ENCODE measurements at places on chromosomes 12 and 14.

GRCh38 chr14:74134484-74134883, 49.7 kb downstream of the LIN52 start:
- DNase-seq, result no peak

DNA sequence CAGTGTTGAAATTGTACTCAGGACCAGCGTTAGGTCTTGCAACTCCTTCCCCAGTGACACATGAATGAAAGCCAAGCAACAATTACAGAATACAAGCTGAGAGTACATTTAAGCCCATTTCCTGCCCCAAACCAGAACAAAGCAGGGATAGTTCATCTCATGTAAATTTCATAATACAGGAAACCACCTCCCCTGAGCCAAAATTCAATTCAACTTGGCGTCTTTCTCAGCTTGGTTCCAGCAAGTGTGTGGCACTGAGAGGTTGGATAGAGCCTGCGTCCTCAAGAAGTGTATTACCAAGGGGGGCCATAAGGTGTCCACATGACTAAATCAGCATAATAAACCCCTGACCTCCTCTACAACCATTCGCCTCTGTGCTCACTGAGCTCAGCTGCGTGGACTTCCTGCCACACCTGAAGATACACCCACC, 278.9 kb upstream of the CRY1 start:
- peak; percentile 21 for DNase-seq

DNA sequence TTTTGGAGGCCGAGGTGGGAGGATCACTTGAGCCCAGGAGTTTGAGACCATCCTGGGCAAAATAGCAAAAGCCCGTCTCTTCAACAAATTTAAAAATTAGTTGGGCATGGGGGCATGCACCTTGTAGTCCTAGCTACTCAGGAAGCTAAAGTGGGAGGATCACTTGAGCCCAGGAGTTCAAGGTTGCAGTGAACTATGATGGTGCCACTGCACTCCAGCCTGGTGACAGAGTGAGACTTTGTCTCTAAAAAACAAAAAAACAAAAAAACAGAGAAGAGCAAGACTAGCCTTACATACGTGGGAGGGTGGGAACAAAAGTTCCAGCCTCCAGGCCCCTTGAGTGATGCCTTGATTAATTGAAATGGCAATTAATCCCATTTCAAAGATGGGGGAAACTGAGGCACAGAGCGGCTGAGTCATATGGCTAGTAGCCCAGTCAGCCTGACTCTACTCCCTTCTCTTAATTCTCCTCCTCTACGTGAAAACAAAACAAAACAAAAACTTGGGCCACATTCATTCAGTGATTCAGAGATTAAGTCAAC, 3.3 kb upstream of the FAM222A start:
- DNase-seq, result no peak

- peak; percentile 60 for DNase-seq
Observed at GRCh38 chr12:95949477-95950206, 6.5 kb downstream of the AMDHD1 start.

- DNase-seq, result no peak
Observed at GRCh38 chr14:38080696-38081095, 127.0 kb upstream of the SSTR1 start.

DNA sequence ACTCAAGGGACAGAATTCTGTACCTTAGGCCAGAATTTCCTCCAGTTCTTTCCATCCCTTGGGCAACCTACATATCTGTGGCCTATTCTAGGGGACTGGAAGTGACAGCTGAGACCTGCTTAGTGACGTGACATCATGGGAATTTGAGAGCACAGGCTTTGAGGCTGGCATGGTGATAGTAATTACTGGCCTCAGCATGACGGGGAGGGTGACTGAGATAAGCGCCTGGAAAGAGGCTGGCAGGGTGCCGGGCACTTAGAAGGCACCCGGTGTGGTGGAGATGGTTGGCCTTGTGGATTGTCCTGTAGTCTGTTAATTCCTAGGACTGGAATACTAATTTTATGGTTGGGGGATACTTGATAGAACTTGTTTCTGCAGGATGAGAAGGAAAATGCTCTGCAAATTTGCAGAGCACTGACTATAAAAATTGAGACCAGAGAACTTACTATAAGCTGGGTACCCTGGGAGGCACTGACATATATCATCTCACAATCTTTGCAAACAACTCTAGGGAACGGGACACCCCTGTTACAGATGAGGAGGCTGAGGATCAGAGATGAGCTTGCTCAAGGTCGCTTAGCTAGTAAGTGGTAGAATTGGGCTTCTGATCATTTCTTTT, 42.2 kb upstream of the TBX3 start:
- no peak for DNase-seq

DNA sequence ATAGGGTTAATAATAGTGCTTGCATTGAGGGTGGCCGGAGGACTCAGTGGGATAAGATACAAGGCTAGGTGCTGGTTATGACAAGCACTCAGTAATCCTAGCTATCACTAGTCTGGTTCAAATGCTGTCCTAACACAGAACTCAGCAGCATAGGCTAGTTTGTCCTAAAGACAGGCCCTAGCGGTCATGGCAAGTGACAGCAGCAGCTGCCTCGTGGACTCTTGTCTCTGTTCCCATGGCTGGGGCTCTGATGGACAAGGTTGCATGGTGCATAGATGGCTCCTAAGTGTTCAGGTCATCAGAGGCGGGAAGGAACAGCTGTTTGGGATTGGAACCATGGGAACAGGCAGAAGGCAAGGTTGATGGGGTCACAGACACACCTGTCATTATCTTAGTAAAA, 42.4 kb upstream of the IGF1 start:
- DNase-seq, result no peak

GRCh38 chr12:50234347-50234746, 49.0 kb downstream of the LIMA1 start:
- no peak for DNase-seq

GRCh38 chr12:116920939-116921338, 10.2 kb downstream of the FBXW8 start:
- DNase-seq, result no peak

GRCh38 chr12:15497671-15498292, 175.5 kb downstream of the PTPRO start:
- no peak for DNase-seq

DNA sequence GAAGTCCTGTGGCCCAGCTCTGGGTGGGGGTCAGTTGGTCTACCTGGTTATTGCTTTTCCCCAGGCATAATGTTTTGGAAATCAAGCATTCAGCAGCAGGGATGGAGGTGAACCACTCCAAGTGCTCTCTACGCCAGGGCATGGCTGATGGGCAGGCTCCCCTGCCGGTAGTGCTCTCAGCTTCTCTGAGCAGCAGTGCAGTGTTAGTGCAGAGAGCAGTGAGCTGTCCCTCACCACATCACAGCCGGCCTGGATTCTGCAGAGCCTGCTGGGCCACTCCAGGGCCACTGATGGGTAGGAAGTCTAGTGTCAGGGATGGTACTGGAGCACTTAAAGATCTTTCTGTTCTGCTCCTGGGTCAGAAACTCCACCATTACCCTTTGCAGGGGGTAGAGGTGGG, 151.1 kb downstream of the CALM1 start:
- DNase-seq, result no peak

DNA sequence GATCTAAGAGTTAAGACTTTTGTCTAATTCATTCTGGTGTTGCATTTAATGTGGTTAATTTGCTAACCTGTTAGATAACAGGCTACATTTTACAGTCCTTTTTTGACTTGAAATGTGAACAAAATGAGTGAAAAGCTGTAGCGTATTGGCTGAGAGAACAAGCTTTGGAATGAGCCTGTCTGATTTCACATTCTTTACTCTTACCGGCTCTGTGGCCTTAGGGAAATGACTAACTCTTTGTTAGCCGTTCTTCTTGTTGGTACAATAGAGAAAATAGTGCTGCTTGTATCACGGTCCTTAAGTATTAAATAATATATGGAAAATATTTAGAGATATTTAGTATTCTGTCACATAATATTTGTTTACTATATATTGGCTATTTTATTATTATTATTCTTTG, 1.9 kb downstream of the MNAT1 start:
- DNase-seq, result no peak

DNA sequence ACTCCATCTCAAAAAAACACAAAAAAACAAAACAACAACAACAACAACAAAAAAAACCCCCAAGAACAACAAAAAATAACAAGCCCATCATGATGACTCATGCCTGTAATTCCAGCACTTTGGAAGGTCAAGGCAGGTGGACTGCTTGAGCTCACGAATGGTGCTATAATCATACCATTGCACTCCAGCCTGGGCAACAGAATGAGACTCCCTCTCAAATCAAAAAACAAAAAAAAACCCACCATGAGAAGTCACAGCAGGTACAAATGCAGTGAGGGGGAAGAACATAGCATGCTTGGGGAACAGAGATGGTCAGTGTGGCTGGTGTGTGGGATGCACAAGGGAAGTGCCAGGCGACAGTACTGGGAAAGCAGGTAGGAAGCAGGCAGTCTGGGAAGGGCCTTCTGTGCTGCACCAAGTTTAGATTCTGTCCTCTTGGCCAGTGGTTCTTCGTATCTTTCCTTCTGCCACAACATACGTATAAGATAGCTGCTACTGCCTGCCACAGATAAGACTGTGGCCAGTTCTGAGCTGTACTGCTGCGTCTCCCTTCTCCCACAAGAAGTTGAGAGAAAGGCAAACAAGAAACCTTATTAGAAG, 28.0 kb downstream of the ATG14 start:
- DNase-seq, result no peak

- no peak for DNase-seq
Observed at GRCh38 chr12:65308006-65308405, 29.5 kb downstream of the MSRB3 start.

- DNase-seq, result no peak
Observed at GRCh38 chr14:29757711-29758233, 169.9 kb downstream of the PRKD1 start.

- no peak for DNase-seq
Observed at GRCh38 chr14:36438883-36439282, 81.1 kb downstream of the NKX2-1 start.

DNA sequence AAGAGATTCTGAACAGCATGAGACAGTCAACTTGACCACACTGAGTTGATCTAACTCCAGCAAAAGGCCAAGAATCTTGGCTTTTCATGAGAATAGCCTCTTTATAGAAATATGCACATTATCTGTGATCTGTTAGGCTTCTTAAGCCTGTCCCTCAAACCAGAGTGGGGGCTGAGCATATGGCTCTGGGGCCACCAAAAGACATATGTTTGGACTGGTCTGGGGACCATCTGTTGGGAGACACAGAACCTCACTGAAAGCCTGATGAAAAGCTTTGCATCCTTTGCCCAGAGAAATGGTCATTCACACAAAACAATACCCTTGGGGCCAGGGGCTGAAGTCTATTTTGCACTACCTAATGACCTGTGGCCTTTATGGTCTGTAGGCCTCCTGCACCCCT, 165.3 kb upstream of the PRMT8 start:
- DNase-seq, result no peak

DNA sequence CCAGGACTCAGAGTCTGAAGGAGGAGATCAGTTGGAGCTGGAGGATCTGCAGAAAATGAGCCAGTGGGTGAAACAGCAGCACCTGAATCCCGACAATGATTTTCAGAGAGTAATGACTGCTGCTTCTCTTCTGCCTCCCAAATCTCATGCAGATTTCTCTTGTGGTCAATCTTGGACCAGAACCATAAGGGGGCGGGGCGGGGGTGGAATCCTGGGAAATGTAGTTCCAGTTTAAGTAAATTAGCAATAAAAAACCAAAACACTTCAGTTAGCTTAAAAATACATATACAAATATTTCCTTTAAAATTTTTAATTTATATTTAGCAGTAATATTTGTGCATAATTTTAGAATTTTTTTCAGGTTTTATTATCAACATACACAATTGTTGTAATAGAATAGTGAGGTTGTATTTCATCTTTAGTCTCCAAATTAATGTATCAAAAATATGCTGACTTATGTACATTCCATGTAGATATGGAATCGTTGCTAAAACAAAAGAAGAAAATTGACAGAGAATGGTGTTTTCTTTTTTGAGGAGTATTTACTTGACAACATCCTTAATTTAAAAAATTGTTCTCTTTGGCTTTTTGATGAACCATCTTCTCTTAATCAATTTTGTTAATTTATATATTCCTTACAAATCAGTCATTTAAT, 223.5 kb upstream of the SYT10 start:
- DNase-seq, result no peak

- no peak for DNase-seq
Observed at GRCh38 chr12:21301-22189, 45.0 kb upstream of the IQSEC3 start.

DNA sequence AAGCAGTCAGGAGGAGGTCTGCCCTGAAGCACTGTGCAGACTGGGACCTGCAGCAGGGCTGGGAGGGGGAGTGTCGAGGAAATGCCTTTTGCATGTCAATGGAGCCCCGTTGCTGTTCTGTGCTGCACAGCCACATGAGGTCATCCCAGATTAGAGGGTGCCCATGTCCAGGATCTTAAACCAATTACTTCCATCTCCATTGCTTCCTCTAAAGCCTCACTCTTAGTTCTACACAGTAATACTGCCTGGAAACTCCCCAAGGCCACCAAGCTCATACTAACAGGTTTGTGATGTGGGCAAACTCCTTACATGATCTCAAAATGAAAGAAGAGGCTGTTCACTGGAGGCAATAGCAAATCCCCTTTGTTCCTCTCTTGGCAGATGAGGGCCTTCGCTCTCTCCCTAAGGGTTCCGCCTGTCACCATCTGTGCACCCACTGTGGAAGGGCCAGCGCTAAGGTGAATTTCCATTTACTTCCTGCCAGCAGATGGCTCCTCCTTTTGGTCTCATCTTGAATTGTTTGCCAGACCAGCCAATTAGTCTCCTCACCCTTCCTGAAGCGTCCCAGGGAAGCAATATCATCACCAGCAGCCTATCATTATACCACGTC, 35.4 kb upstream of the LTA4H start:
- DNase-seq, result peak; percentile 45

DNA sequence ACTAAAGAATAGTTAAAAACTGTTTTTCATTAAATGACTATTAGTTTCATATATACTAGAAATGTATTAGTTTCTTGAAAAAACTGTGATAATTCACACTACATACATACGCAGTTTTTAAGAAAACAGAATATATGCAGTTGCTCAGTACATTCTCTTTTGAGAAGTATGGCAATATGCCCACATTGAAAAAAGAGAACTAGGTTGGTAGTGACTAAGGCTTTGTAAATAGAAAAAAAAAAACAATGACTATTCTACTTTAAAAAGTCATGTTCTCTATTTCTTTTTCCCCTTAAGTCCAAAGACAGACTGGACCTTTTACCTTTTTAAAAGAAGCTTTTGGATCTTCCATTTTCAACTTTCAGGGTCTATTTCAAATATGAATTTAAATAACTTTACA, 25.0 kb downstream of the SNX6 start:
- DNase-seq, result no peak

GRCh38 chr12:118318744-118319143, 54.0 kb downstream of the TAOK3 start:
- no peak for DNase-seq

- no peak for DNase-seq
Observed at GRCh38 chr12:24954261-24954660, 5.4 kb upstream of the BCAT1 start.

DNA sequence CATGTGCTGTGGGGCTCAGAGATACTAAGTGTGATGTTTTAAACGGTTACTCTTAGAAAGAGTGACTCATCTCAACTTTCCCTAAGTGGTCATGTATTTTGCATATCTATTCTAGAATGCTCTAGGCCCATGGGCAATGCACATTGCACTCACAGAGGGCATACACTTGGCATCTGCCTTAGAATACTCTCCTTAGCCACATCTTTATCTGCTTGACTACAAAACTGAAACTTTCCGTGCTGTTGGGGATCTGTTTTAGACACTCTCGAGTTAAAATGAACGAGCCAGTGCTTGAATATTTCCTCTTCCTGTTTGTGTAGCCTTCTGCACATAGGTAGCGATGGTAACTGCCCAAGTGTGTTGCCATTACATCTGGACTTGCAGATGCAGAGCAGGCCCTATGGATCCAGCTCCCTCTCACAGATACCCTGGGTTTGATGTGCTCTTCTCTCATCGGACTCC, 180.5 kb downstream of the CAND1 start:
- DNase-seq, result no peak

Data from NCI-H2081 (cell line).